ENCODE measurements at places on chromosomes 2 and 18.

- no peak for DNase-seq
Observed at GRCh38 chr2:179059026-179059700, 9.2 kb upstream of the CCDC141 start.

DNA sequence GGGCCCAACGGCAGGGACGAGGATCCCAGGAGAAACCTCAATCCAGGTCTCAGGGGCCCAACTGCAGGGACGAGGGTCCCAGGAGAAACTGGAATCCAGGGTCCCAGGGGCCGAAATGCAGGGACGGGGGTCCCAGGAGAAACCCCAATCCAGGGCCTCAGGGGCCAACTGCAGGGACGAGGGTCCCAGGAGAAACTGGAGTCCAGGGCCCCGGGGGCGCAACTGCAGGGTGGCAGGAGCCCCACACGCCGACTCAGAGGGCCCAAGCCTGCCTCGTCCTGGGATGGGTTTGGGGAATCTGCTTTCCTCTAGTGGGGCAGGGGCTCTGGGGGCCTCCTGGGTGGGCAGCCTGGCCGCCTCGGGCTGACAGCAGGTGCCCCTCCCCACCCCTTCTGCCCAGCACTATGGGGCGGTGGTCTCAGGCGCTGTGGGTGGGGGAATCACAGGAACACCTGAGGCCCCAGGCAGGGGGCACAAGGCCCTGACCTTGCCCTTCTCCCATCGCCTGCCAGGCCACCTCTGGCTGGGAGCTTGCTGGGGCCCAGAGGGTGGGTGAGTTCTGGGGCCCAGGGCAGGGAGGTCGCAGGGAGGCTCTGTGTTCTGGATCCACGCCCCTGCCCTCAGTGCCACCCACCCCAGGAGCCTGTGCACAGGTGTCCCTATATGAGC is 7.1 kb downstream of the RTP5 start:
- no peak for DNase-seq

- no peak for DNase-seq
Observed at GRCh38 chr2:60882971-60883753, 1.8 kb downstream of the REL start.

GRCh38 chr2:240472078-240472790 is 36.8 kb downstream of the GPC1 start:
- DNase-seq = no peak

DNA sequence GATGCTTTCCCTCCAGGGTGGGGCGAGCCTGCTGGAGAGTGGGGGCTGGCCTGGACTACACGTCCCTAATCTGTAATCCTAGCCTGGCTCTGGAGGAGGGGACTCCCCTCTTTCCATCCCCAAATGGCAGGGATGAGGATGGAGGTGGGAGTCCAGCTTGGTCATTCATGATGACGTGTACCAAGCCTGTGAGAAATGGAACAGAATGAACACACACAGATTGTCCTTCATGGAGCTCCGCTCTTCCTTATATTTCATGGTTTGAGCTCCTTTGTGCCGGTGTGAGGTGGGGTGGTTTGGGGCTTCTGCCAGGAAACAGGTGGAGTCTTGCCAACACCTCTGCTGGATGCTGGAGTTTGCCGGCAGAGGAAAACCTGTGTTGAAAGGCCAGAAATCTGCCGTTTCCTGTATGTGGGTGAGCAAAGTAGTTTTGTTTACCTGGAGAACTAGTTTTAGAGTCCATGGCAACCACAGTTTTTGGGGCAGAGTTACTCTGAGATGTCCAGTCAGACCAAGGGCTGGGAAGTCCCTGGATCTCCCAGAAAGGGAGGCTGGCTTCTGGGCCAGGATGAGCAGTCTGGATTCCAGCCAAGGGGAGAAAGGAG is 417.6 kb upstream of the MEX3C start:
- DNase-seq = no peak

GRCh38 chr2:240436683-240437550 is 1.5 kb downstream of the GPC1 start:
- DNase-seq = no peak

DNA sequence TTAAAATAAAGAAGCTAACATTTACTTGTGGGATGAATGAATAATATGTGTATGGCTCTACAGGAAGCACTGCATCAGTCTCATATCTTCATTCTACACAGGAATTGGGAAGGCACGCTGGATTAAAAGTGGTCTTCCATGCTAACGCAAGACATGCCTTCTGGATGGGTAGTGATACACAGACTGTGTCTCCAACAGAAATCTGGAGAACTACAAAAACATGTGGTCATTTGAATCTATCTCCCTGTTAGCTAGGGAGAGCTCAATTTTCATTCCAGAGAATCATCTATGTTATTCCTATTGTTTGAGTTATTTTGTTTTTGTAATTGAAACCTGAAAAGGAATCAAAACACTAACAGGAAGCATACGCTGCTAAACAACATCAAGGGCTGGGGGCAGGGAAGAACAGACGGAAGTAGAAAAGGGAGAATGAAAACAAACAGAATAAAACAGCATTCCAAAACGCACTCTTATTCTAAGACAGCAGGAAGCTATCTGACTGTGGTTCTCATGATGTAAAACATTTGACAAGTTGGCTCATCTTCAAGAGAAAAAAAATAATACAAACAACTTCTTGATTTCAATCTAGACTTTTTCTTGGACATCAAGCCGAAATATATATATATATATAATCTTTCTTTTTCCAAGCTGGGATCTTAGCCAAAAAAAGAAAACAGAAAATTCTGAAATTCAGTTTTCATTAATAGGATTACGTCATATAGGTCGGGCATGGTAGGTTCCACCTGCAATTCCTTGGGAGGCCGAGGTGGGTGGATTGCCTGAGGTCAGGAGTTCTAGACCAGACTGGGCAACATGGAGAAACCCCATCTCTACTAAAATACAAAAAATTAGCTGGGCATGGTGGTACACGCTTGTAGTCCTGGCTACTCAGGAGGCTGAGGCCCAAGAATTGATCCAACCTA is 31.5 kb upstream of the ASNSD1 start:
- no peak for DNase-seq

GRCh38 chr2:75752828-75753227 is 42.1 kb upstream of the GCFC2 start:
- no peak for DNase-seq

GRCh38 chr2:207176247-207176646 is 10.5 kb upstream of the KLF7 start:
- no peak for DNase-seq

DNA sequence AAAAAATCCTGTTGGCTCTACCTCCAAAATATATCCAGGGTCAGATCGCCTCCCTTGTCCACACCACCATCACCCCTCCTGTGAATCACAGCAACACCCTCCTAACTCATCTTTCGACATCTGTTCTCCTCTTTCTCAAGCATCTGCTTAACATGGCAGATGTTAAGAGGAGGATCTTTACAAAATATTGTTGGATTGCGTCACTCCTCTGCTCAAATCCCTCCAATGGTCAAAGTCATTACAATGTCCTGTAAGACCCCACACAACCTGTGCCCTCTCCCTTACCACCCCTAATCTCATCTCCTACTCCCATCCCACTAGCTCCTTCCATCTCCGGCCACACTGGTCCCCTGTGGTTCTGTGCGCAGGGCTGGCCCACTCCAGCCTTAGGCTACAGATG is 36.8 kb upstream of the GBX2 start:
- DNase-seq = no peak

GRCh38 chr2:8571301-8571791 is 110.5 kb upstream of the ID2 start:
- DNase-seq = no peak

DNA sequence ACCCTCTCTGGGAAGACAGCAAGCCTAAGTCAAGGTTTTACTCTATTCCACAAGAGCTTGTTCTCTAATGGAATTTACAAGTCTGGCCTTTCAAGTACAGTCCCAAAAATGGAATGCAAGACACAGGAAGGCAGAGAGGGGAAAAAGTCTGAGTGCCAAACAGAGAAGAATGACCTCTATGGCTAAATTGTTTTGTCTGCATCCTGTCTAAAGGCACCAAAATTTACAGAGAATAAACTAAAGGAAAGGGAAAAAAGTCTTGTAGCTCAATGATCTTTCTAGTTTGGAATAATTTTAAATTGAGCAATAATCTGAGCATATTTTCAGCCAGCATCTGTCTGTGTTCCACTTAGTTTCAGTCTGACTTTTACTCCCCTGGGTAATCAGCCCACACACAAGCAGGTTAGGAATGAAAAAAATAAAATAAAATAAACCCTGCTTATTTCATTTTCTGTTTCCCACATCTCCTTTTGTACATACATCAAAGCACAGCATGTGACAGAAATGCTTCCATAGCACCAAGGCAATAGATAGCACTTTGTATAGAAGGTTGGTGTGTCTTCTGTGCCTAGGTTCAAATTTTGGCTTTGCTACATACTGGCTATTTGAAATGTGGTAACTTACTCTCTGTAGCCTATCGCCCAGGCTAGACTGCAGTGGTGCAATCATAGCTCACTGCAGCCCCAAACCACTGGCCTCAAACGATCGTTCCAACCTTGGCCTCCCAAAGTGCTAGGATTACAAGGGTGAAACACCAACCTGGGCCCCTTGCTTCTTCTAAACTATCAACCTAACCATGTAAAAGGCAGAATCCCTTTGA is 105.1 kb downstream of the SLC8A1 start:
- DNase-seq = no peak

DNA sequence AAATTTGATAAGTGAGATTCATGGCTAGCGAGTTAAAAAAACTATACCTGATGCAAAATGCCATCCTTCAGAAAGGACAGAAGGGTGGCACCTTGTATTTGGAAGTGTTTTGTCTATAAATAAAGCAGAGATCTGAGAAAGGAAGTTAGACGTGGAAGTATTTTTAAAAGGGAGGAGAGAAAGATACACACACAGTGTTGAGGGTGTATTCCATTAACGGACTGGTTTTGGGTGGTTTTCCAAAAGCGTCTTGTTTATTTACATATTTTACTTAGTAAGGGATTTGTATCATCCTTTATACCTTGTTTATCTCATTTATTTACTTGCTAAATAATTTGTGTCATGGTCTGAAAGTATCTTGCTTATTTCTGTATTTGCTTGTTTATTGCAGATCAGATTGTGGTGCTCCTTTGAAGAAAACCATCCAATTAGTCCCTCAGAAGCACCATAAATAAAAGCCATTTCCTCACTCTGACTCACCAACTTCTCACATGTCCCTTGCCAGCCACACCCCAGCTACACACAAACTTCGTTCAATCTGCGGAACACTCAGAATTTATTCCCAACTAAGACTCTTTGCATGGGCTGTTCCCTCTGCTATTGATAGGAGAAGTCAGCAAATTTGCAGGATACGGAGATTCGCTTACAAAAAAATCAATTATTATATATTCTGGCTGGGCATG is 90.8 kb downstream of the FAM124B start:
- DNase-seq = no peak

DNA sequence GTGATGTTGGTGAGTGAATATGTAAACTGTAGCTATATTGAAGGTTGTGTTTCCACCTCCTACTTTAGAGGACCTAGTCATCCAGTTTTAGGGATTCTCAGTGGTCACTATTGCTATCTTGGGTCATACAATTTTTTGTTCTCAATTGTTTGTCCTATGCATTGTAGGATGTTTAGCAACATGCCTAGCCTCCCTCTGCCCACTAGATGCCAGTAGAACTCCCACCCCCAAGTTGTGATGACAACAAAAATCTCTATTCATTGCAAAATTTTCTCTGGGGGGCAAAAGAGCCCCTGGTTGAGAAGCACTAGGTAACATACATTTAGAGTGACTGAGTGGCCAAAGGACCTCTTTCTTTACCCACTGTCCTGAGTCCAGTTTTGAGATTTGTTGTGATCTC is 87.3 kb downstream of the LRRTM4 start:
- no peak for DNase-seq

- no peak for DNase-seq
Observed at GRCh38 chr18:48974304-48975119, 23.7 kb upstream of the SMAD7 start.

- DNase-seq = no peak
Observed at GRCh38 chr2:236694146-236694888, 124.7 kb downstream of the ACKR3 start.

GRCh38 chr18:26637983-26638382 is 89.6 kb upstream of the KCTD1 start:
- DNase-seq = no peak

DNA sequence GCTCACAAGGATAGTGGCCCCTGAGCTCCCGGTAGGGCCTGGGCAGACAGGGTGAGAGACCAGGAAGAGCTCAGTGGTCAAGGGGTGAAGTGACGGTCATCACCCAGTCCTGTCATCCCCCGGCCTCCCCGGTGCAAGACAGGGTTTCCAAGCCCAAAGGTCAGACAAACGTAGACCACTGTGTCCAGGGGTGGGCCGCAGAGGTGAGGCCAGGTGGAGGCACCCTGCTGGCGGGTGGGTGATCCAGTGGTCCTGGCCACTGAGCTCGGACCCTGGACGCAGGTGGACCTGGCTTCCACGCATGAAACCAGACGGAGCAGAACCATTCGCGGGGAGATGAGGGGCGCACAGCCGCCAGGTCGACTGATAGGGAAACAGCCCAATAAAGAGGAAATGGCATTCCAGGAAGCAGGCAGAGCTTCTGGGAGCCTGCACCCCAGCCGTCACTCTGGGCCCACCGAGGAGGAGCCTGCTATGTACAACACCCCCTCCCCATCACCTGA is 14.4 kb upstream of the SNED1 start:
- DNase-seq = no peak

- no peak for DNase-seq
Observed at GRCh38 chr2:68901199-68901514, 30.0 kb upstream of the BMP10 start.

- DNase-seq = no peak
Observed at GRCh38 chr2:64771737-64772136, 118.0 kb upstream of the SERTAD2 start.

GRCh38 chr2:12965540-12966269 is 249.0 kb downstream of the TRIB2 start:
- no peak for DNase-seq

- DNase-seq = no peak
Observed at GRCh38 chr2:129755786-129756185, 223.7 kb upstream of the RAB6C start.

- DNase-seq = no peak
Observed at GRCh38 chr18:48284743-48285142, 124.4 kb downstream of the ZBTB7C start.

DNA sequence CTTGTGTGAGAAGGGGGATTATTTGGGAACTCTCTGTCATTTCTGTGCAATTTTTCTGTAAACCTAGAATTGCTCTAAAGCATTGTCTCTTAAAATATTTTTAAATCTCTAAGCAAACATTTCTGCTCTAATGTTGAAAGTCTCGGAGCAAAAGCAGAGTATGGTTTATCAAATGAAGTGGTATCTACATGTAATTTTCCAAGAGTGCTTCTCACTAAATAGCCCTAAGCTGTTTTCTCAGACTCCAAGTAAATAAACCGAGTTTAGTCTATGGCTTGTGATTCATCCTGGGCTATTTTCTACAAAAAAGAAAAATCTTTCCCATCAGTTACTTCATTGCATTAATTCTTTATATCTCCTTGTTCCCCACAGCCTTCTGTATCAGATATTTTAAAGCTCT is 90.8 kb downstream of the METTL4 start:
- DNase-seq = no peak

DNA sequence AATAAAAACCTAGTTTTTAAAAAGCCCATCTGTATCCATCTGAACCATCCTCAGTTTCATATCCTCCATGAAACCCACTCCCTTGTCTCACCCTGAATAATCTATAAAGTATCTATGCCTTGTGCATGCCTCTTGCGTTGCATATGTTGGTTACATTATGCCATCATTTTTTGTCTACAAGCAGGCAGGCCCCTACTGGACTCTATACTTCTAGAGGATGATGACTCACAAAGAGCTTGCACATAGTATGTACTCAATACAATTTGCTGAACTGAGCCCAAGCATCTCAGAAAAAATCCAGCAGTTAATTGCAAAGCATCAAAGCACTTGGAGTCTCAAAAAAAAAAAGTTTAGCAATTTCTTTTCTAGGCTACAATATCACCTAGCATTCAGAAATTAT is 95.6 kb downstream of the DYM start:
- DNase-seq = no peak

GRCh38 chr2:202808754-202809153 is 62.8 kb downstream of the ICA1L start:
- DNase-seq = no peak
